Heart left ventricle (tissue), 16 donors: ENCODE measurements at places on chromosomes 5 and 9. TPM values are rescaled to one million over a fixed set of nuclear protein-coding genes. Genes with fewer than 3 reads are reported as not detected.

The SPATA31E1 gene
- not detected for polyA plus RNA-seq

The CCDC171 gene
- 0.30 TPM for polyA plus RNA-seq

The FSTL4 gene
- 0.01 TPM for polyA plus RNA-seq

The RAI14 gene
- 1.7 TPM for polyA plus RNA-seq

DNA sequence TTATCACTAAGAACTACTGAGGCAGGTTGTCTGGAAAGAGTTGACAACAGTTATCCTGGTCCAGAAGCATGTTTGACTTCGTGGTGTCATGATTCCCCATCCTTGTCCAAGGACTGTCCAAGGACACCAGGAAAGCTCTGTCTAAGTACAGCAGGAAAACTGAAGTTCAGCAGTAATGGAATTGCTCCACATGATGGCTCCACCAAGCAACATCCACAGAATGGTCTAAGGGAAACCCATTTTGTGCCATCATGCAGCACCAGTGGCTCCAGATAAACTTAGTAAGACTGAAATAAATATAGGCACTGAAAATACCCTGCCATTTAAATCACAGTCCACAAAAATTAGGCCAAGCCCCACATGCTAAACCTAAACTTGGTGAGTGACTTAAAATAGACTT lies 192.8 kb downstream of the CDH18 start:
- no peak for DNase-seq

DNA sequence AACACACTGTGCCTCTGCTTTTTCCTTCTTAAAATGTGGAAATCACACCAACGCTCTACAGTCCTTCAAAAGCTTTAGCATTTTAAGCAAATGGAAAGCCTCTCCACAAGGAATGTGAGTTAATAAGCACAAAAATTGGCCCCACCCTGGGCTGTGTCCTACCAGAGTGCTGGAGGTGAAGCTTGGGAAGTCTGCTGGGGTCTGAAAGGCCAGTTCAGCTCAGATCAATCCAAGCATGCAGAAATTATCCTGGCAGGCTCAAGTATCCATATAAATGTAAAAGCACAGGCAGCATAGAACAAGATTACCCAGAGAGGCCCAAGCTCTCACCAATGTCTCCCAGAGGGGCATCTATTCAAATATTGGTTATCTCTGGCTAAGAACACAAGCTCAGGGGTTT lies 98.5 kb downstream of the ESM1 start:
- DNase-seq: no peak

DNA sequence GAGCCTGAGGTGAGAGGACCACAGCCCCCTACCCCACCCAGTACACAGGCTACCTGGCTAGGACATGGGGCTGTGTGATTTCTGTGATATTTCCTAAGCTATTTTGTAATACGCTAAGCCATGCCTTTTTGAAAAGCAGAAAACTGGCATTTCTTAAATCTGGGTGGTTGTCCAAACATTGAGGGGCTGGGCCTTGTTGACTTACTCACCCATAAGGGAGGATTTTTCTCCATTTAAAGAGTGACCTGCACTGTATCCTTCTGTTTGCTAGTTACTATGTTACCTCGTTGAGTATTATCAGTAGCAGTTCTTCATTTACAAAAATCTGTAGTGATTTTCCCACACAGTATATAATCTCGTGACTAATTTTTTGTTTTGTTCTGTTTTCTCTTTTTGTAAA lies 117.5 kb upstream of the OTULINL start:
- no peak for DNase-seq

DNA sequence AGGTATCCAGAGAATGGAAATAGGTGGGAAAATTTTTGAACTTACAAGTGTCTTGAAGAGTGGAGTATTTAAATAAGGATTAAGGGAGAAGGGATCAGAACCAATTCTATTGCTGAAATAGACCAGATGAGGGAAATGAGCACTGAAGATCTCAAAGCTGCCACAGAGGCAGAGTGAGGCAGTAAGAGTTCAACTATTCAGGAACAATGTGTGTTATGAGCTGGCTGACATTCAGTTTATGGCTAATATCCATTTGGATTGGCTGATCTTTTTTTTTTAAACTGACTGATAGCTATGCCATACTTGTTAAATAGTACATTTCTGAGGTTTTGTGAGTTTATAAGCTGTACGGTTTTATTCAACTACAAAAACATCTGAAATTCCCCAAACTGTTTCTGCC lies 95.3 kb upstream of the GNA14 start:
- DNase-seq: no peak

DNA sequence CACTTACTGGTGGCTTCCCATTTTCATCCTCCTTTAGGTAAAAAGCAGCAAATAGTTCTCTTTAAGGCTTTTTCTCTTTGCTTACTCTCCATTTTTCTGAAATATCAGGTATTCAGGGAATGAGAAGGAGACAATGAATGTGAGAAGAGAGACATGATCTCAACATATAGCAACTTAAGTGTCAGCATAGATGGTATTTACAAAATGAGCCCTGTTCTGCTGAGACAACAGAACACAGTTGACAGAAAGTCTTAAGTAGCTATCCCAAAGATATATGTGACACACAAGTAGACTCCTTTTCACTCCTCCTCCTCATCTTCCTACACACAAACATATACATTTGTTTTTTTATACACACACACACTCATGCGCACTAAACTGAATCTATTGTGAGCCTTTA lies 649.3 kb upstream of the WWC1 start:
- DNase-seq: no peak

- no peak for DNase-seq
Observed at GRCh38 chr5:111394586-111394985, 117.7 kb downstream of the STARD4 start.

DNA sequence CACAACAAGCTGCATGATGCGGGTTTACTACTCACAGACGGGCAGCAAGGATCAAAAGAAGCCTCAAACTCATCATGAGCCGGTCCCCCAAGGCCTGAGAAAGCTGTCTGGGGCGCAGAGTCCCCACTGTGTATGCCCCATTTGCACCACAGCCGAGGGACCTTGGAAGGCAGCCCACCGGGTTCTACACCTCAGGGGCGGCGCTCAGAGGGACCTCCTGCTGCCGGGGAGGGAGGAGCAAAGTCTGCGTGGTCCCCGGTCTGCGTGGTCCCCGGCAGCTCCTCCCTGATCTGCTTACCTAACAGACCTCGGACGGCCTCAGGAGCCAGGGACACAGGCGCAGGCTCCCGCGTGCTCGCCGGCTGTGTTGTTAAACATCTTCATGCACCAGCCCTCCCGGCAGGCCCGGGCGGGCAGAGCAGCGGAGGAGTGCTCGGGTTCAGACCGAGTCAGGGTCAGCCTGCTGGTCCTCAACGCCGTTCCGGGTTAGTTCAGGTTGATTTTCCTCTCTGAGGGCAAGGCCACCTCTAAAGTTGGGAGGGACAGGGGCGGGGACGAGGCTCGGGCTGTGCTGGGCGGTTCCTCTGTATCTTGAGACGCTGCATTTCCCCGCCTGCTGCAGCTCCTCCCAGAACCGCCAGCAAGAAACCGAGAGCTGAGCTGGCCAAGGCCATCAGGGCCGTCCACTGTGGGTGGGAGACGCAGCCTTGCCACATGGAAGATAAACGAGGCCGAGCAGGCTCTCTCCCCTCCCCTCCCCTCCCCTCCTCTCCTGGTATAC lies 74.6 kb downstream of the MRPL36 start:
- DNase-seq: no peak
